GM23338 (cell line): ENCODE measurements at places on chromosomes 5 and 9.

DNA sequence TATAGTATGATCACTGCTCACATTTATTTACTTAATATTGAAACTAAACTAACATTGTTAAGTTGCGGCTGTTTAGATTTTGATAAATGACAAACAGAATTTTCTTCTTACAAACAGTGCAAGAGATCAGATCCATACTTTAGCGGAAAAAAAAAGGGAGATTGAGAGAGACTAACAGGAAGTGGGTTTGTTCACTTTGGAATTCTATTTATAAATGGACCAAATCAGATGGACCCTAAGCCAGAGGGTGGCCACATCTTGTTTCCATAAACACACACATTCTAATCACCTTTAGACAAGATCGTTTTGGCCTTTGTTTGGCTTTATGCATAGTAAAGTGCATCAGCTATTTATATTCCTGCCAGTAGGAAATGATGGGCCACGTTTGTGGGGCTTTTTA, 381.4 kb upstream of the CD180 start:
- no peak for DNase-seq

- no peak for DNase-seq
These were observed 346.3 kb downstream of the ENC1 start for GRCh38 chr5:74294231-74294705.

DNA sequence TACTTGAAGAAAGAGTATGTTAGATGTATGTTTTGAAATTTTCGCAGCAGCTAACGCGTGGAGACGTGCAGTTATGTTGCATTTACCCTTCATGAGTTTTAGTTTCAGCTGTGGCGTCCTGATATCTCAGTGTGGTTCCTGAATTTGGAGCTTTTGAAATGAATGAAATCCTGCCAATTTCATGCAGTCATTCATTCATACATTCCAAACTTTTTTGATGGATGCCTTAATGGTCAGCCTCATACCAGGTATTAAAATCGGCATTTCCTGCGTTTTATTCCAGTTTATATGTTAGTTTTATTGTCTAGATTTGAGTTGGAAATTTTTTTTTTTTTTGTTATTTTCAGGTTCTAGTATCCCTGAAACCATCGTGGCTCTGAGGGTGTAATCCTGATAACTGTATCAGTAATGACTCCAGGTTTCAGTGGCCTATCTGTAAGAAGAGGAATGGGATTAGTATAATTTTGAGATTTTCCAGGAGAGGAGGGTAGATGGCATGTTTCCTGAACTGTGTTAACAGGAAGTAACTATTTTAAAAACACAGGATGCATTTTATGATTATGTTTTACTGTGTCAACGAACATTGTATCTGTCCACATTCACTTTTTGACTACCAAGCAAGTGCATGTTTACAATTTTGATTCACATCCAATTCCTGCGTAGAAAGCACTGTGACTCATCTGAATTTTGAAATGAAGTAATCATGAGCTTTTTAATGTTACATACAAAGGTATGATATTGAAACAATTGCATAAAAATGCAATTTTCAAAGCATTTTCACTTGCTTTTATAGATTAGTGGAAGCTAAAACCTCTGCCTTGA, 1.0 kb downstream of the FOCAD start:
- no peak for DNase-seq

GRCh38 chr5:61768692-61769281, 436.7 kb downstream of the ZSWIM6 start:
- DNase-seq, result peak; percentile 89

GRCh38 chr5:37212096-37212495, 37.1 kb downstream of the CPLANE1 start:
- DNase-seq, result peak; percentile 20

GRCh38 chr5:81904861-81905260, 67.0 kb upstream of the ATG10 start:
- no peak for DNase-seq
